ENCODE measurements at places on chromosomes 1 and 21. TPM values are rescaled to one million over a fixed set of nuclear protein-coding genes. Genes with fewer than 3 reads are reported as not detected.

PPIH gene
- 16.0 TPM for total RNA-seq

TIAM1 gene
- total RNA-seq = 0.43 TPM

GNPAT gene
- total RNA-seq = 53.1 TPM

ANP32E gene
- 27.4 TPM for total RNA-seq

IFNLR1 gene
- total RNA-seq = under 0.01 TPM

LCE3D gene
- not detected for total RNA-seq

C8A gene
- total RNA-seq = not detected

HSD11B1 gene
- total RNA-seq = 21.6 TPM

TNFAIP8L2 gene
- not detected for total RNA-seq

GNG4 gene
- total RNA-seq = 7.3 TPM

S100A4 gene
- total RNA-seq = 165 TPM

BACE2 gene
- total RNA-seq = 7.1 TPM

SELL gene
- not detected for total RNA-seq

CAMK2N1 gene
- total RNA-seq = 8.4 TPM

ACTL8 gene
- total RNA-seq = not detected

ALPL gene
- total RNA-seq = 1.3 TPM

OR2L2 gene
- not detected for total RNA-seq

E2F2 gene
- 2.2 TPM for total RNA-seq

All from fibroblast of villous mesenchyme (primary cell).